ENCODE measurements at places on chromosomes 12 and 14.

- DNase-seq = peak; percentile 4
Measured at GRCh38 chr12:102169922-102170621, 27.6 kb downstream of the PMCH start.

DNA sequence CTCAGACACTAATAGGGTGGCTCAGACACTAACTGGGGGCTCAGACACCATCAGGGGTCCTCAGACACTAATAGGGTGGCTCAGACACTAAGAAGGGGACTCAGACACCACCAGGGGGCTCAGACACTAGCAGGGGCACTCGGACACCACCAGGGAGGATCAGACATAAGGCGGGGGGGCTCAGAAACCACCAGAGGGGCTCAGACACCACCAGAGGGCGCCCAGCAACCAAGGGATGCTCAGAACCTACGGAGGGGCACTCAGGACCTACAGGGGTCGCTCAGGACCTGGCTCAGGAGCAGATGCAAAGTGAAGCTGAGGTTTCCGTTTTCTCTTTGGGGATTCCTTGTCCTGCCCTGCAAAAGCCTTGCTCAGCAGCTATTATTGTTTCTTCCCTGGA is 448.5 kb downstream of the TMEM121 start:
- peak; percentile 77 for DNase-seq

- DNase-seq = no peak
Measured at GRCh38 chr12:115201966-115202365, 518.0 kb upstream of the TBX3 start.

DNA sequence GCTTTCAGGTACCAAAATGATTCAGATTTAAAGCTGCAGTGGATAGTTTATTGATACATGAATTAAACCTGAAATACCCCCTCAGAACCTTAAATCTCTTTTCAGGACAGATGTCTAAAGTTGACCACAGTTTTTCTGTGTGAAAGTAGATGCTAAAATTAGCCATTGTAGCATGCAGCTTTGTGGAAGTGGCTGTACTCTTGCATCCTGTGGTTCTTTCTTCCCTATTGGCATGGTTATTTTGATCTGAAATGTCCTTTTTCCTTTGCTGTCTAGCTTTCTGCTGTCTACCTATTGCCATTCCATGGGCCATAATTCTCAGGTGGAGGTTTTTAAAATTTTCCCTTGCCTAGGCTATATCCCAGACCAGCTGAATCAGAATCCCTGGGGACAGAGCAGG is 455.6 kb downstream of the ZFP36L1 start:
- DNase-seq = no peak

GRCh38 chr12:132746613-132747012 is 15.0 kb downstream of the ANKLE2 start:
- no peak for DNase-seq

GRCh38 chr12:112179916-112180315 is 54.6 kb downstream of the TRAFD1 start:
- DNase-seq = no peak

DNA sequence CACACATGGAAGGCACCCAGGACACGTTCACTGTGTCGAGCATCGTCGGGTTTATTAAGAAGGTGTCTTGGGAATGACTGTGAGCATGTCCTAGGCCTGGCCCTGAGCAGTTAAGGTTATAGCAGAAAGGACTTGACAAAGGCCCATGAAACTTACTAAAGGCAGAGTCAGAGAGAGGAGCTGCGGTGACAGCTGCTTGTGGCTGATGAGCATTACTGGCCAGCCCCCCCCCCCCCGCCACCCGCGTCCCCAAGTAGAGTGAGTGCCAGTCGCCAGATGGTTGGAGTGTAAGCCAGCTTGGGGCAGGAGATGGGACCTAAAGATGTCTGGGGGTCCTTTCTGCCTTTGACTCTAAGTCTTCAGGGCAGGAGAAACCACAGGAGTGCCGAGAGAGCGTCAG is 169.9 kb downstream of the TSPAN9 start:
- no peak for DNase-seq

DNA sequence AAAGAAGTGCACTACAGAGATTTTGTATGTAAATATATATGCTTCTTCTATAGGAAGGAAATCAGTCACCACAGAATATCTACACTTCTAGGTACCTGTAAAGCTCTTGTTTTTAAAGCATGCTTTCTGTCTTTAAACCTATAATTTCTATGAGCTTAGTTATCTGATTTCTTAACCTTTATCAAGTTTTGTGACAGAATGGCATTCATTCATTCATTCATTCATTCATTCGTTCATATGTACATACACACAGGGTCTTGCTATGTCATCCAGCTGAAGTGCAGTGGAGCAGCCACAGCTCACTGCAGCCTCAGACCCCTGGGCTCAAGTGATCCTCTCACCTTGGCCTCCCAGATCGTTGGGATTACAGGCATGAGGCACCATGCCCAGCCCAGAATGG is 16.1 kb downstream of the PPHLN1 start:
- DNase-seq = no peak

DNA sequence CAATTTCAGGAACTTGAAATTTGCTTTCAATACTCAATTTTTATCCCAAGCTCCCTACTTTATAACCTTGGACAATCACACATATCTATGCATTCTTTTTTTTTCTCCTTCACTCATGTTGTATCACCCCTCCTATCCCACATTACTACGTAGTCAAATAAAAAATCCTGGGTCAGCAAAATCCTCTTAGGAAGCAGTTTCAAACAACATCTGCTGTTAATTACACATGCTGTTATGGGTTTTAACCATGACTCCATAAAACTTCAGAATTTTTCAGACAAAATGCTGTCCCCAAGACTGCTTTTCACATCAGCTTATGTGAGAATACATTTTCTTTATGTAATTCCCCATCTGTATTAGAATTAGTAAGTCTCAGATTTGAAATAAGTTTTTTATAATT is 61.7 kb downstream of the LRFN5 start:
- no peak for DNase-seq

- DNase-seq = peak; percentile 40
Measured at GRCh38 chr12:131755305-131756113, 44.6 kb downstream of the SFSWAP start.

GRCh38 chr12:123867141-123867540 is 105.0 kb downstream of the DNAH10 start:
- no peak for DNase-seq

GRCh38 chr12:69555461-69555860 is 29.8 kb upstream of the CCT2 start:
- DNase-seq = no peak

GRCh38 chr14:75303381-75303789 is 24.8 kb downstream of the FOS start:
- DNase-seq = peak; percentile 66

DNA sequence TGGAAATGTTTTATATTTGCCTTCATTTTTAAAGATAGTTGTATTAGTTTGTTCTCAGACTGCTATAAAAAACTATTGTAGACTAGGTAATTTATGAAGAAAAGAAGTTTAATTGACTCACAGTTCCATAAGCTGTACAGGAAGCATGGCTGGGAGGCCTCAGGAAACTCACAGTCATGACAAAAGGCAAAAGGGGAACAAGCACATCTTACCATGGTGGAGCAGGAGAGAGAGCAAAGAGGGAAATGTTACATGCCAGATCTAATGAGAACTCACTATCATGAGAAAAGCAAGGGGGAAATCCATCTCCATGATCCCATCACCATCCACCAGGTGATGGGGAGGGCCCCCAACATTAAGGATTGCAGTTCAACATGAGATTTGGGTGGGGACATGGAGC is 35.5 kb upstream of the UNC79 start:
- no peak for DNase-seq

- DNase-seq = no peak
Measured at GRCh38 chr12:85588221-85588620, 248.0 kb downstream of the RASSF9 start.

- no peak for DNase-seq
Measured at GRCh38 chr14:35220027-35220676, 72.0 kb upstream of the PSMA6 start.

DNA sequence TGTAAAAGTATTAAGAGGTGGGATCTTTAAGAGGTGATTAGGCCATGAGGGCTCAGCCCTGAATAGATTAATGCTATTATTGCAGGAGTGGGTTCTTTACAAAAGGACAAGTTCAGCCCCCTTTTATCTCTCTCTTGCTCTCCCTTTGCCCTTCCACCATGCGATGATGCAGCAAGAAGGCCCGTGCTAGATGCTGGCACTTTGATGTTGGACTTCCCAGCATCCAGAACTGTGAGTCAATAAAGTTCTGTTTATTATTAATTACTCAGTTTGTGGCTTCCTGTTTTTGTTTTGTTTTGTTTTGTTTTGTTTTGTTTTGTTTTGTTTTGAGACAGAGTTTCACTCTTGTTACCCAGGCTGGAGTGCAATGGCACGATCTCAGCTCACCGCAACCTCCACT is 10.1 kb downstream of the RNASE1 start:
- no peak for DNase-seq

- no peak for DNase-seq
Measured at GRCh38 chr14:34629344-34629656, 648 bp downstream of the SNX6 start.

DNA sequence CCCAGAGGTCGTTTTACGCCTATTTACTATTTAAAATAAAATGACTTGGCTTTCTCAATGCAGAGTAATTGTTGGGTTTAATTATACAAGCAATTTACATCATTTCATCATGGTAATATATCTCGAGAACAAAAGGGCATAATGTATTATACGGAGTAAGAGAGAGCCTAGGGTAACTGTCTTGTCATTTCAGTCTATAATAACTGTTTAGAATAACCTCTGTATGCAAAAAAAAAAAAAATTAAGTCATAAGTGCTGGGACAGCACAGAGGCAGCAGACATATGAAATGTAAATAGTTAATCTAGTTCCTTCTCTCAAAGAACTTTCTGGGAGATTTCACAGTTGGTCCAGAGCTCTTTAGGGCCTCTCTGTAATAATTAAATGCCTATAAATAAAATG is 284.9 kb downstream of the TMTC2 start:
- DNase-seq = no peak

- no peak for DNase-seq
Measured at GRCh38 chr14:63974176-63974575, 121.4 kb downstream of the SYNE2 start.

All from stimulated activated CD4-positive, alpha-beta T cell treated with anti-CD3 and anti-CD28 coated beads, Interleukin-4, amount 100 ng/mL, for 24 hours (primary cell).